ENCODE measurements at places on chromosomes 4 and X.

- no peak for DNase-seq
Measured at GRCh38 chrX:103360092-103360491, 3.8 kb downstream of the TCEAL9 start.

GRCh38 chr4:128917781-128918180 lies 108.3 kb downstream of the JADE1 start:
- no peak for DNase-seq

DNA sequence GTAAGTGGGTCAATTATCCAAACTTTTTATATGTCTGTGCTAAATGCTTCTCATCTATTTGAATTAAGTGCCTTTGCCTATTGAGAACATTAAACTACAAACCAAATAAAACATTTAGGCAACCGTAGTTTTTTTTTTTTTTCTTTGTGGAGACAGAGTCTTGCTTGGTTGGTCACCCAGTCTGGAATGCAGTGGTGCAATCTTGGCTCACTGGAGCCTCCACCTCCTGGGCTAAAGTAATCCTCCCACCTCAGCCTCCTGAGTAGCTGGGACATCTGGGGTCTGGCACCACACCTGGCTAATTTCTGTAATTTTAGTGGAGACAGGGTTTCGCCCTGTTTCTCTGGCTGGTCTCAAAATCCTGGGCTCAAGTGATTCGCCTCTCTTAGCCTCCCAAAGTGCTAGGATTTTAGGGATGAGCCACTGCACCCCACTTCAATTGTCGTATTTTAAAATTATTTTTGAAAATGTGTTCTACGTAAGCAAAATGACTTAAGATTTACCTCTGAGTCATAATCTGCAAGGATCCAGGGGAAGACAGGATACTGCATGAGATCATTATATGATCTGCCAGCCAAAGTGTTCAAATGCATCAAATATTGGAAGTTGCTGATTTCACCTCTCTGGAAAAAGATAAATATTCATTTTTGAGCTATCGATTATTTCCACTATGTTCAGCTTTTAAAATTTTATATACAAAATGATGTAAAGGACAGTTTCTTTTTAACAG lies 125.6 kb downstream of the CDS1 start:
- no peak for DNase-seq

DNA sequence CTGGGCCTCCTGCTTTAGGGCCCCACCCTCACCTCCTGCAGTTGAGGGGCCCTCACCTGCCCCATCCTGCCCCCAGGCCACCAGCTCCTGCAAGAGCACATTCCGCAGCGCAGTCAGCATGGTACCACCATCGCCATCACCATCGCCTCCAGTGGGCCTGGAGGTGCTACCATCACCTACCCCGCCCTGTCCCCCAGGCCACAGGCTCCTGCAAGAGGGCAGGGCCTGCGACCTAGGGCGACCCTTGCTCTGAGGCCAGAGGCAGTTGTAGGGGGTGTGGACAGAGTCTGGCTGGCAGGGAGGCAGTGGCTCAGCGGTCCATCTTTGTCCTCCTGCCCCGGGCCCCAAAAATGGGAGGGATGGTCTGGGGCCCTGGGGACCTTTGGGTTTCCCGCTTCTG lies 3.9 kb upstream of the HAUS7 start:
- no peak for DNase-seq

- DNase-seq: peak; percentile 64
Measured at GRCh38 chrX:139204898-139205667, 325.5 kb upstream of the F9 start.

DNA sequence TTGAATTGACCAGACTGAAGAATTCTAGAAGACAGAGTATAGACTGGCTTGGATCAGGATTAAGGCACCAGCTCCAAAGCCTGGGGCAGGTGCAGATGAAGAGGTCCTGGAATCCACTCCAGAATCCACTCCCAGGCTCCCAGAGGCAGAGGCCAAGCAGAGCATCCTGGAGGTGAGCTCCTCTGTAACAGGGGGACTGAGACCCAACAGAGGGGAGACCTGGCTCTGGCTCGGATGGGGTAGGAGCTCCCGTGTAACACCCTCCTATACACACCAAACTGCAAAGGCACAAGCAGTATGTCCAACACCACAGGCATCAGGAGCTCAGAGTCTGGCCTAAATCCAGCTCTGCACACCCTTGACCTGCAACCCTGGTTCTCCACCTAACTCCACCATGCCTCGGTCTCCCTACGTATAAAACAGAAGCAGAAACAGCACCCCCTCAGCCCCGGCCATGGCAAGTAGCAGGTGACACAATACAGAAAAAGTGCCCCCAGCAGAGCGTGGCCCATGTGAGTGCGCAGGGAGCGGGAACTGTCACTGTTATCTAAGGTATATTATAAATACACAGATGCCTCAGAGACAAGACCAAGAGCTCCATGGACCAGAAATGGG lies 14.9 kb downstream of the RNF212 start:
- no peak for DNase-seq

DNA sequence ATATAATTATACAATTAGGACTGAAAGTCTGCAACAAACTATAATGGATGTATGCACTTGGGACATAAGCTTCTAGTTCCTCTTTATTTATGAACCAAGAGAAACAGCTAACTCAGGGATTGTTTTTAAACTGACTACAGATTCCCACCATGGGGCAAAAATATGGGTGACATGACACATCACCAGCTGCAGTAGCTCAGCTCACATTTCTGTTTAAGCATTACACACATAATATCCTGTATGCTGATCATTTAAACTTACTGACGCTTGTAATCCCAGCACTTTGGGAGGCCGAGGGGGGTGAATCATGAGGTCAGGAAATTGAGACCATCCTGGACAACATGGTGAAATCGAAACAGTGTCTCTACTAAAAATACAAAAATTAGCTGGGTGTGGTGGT lies 11.5 kb downstream of the FGB start:
- no peak for DNase-seq

GRCh38 chrX:149937871-149938426 lies 342 bp downstream of the EOLA2 start:
- peak; percentile 5 for DNase-seq

DNA sequence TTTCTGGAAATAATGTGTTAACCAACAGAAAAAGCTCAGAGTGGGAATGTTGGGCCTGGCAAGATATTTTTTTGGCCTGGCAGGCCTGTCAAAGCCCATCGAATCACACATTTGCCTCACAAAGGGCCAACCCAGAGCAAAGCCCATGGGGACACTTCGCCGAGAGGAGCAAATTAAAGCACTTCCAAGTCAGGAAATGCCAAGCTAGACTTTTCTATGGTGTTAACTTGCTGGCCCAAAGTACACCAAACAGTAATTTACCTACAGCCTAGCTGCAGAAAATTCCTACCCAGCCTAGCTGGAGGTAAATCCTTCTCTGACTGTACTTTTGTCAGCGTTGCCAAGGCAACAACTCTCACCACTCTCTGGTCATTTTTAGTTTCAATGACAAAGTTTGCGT lies 288.6 kb upstream of the LDB2 start:
- DNase-seq: no peak

GRCh38 chr4:87732033-87732765 lies 67.2 kb upstream of the IBSP start:
- no peak for DNase-seq

DNA sequence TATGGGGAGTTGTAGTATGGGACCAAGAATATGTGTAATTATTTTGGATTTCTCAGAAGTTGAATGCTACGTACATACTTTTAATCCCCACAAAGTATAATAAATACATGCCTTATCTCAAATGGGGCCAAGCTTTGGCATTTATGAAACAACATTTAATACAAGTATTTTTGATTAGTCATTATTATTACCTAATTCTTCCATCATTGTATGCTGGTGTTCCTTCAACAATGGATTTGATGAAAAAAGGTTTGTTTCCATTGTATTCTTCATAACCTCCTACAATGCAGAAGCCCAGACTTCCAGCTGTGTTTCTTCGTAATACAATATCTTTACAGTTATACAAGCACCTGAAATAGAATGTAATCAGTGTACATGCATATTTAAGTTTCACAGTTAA lies 83.8 kb downstream of the FIP1L1 start:
- DNase-seq: no peak

DNA sequence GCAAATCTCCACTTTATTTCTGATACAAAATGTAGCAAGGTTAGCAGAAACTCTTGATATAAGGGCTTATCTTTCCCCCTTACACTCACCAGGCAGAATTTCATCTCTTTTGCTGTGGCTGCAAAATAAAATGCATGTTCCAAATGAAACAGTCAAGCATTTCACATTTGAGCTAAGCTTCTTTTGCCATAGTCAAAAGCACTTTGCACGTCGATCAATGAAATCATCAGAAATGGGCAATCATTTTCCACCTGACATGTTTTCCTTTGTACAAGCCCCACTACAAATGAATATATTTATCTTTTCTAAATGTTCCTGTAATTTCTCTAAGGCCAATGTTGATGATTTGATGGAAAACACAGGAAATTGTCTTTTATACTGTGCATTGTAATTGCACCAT lies 178.4 kb downstream of the ANKRD50 start:
- DNase-seq: no peak

All from endothelial cell (in vitro differentiated cells).